ENCODE measurements at places on chromosomes 7 and 10.

GRCh38 chr7:114853189-114853588 is 68.7 kb upstream of the MDFIC start:
- no peak for DNase-seq

DNA sequence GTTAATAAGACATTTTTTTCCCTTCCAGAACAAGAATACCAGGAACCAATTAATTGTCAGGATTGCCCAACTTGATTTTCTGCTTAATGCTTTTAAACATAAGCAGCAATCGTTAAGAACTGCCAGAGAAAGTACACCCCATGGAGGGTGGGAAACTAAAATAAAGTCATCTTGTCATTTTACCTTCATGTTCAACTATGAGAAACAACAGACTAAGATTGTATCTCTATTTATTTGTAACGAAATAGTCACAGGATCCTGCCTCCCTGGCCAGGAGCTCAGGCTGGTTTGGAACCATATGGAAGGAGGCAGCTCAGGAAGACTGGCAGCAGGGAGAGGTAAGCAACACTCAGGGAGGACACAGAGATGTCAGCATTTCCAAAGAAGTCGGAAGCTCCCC is 129.6 kb downstream of the TNS3 start:
- no peak for DNase-seq

DNA sequence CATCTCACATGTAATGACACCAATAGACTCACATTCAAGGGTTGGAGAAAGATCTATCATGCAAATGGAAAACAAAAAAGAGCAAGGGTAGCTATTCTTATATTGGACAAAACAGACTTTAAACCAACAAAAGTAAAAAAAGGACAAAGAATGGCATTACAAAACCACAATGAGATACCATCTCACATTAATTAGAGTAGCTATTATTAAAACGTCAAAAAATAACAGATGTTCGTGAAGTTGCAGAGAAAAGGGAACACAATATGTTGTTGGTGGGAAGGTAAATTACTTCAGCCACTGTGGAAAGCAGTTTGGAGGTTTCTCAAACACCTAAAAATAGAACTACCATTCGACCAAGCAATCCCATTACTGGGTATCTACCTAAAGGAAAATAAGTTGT is 197.0 kb downstream of the SNX13 start:
- DNase-seq = no peak

DNA sequence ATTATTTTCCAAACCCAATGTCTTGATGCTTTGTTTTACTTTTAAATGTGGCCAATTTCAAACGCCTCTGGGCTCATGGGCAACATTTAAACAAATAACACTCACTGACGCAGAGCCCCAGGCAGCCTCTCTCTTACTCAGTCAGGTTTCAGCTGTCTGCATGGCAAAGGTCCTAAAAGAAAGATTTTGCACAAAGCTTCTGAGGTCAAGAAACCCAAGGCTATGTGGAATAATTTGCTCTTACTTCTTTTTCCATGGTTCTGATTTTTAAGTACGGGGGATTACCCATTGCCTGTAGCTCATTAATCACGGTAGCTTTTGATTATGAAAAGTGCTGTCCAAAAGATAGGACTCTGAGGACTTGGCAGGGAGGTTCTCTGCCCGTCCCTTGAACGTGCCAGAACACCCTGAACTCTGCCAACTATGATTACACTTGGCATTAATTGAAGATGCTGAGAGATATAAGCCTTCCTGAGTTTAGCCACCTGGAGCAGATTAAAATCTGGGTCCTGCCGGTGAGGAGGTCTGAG is 14.1 kb upstream of the MSRB2 start:
- no peak for DNase-seq

DNA sequence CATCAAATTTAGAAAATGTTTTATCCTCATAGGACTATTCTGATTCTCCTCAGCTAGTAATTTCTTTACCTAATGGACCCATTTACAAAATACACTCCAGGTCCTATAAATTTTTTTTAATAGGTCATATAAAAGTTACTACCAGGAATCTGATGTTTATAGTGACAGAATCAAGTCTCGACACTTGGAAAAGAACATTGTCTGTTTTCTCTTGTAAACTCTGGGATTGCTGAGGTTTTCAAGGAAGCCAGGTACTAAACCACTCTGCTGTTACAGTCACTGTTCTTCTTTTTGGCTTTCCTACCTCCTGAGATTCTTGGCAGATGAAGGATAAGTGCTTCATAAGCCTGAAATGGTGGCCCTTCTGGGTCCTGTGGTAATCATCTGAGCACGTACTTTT is 493.1 kb downstream of the AUTS2 start:
- peak; percentile 69 for DNase-seq

DNA sequence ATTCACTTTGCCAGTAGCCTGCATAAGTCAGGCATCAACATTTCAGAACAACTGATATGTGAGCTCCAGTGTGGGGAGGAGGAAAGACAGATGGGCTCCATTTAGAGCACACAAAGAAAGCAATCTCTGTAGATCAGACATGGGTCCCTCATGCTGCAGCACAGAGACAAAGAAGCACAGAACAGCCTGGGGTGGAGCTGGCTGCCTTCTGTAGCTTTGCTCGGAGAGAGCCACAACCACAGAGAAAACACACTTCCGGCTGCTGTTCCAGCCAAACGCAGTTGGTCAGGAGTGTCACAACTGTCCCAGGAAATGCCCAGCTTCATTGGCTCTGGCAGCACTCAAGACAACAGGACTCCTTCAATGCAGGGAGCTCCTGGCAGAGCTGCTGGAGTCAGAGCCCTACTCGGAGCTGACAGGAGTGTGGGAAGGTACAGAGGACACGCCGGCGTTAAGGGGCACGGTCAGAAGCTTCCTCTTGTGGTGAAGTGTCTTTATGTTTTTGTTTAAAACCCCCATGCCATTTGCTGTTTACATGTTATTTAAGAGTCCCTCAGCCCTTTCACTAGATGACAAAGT is 494.4 kb downstream of the TCERG1L start:
- DNase-seq = no peak

- DNase-seq = no peak
Measured at GRCh38 chr10:36092116-36092515, 450.0 kb upstream of the FZD8 start.

DNA sequence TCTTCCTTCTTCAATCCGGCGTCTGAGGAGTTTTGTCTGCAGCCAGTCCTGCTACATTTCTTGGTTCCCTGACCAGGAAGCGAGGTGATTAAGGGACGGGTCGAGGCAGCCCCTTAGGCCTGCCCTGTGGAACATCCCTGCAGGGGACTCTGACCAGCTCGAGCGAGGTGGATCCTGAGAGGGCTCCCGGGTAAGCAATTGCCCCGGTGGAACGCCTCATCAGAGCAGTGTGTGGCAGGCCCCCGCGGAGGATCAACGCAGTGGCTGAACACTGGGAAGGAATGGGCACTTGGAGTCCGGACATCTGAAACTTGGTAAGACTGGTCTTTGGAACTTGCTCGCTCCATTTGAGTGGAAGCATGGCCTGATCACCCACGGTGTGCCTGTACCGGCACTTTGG is 121.0 kb downstream of the CUL2 start:
- DNase-seq = no peak

DNA sequence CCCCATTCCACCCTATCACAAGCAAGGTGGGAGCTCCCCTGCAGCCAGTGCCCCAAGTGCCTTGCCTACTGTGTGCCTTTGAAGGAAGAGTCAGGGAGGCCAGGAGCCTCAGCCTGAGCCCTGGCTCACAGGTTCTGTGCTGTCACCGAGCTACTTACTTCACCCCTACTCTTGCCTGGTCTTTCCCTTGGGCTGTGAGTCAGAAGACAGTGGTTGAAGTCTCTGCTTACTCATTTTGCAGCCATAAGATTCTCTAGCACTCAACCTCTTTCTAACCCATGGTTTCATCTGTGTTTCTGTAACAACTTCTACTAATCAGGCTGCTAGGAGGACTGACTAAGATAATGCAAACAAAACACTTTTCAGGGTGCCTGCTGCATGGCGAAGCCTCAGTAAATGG is 114.5 kb downstream of the PLCE1 start:
- DNase-seq = peak; percentile 27

DNA sequence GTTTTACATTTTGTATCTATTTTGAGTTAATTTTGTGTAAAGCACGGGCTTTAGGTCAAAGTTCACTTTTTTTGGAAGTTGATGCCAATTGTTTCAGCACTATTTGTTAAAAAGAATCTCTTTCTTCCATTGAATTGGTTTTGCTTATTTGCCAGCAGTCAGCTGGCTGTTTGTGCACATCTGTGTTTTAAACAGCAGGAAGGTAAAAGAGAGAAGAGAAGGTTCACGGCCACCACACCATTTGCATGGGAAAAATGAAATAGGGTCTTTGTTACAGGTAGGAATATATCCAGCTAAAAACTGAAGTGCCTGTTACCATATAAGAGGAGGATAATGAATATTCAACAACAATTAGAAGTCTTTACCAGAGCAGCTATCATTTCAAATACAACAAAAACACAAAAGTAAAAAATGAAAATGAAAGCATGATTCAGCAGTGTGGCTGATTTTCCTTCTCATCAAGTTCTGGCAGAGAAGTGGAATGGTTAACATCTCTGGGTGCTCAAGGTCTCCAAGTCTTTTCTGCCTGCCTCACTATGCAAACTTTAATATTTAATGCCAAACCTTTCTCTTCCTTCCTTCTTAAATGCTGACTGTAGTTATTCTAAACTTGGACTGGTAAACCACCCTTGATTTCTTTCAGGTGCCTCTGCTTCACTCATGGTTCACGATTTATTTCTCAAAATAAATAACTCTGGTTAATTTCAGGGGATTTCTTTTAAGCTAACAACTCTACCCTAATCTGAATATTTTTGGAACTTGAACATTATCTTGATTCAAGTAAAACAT is 841.5 kb downstream of the GRM8 start:
- DNase-seq = no peak

DNA sequence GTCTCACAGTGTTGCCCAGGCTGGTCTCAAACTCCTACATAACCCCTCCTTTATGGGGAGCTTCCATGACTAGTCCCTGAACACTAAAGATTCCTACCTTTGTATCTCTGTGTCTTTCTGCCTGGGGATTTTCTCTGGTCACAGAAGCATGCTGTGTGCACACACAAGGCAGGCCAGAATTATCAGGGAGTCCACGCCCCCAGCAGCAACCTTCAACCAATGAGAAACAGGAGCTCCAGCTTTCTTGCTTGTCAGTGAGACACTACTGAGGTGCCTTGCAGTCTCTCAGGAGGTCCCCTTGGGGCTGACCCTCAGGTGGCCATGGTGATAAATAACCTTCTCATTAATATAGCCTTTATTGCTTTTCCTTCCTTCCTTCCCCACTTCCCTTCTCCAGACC is 45.1 kb upstream of the AUTS2 start:
- DNase-seq = peak; percentile 35

DNA sequence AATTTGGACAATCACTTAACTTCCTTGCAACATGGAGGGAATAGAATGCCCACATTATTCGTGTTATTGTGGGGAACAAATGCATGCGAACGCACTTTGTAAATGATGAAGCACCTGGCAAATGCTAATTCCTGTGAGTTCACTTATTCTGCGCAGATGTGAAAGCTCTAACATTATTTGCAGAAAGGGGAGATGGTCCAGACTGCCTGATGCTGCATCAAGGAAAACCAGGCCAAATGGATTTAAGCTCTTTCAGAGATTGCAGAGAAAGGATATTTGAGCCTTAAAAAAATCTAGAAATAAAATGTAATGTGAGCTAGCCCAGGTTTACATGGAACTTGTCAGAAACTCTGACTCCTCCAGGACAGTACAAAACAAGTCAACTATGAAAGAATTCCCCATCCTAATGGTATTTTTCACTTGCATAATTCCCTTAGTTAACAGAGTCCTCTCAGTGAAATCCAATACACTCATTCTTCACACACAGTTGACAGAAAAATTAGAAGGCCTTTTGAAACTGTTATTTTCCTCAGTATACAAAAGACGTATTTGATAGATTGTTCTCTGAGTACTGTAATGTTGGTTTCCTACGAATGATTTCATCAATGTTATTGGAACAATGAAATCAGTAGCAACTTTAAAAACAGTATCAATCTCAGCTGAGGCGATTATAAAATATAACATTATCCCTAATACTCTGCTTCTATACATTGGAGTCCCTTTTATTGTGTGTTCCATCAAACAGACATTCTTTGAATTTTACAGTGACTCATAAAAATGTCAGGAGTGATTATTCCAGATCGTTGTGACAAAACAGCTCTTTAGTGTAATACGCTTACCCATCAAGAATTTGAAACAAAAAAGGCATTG is 136.3 kb upstream of the ANK3 start:
- no peak for DNase-seq

DNA sequence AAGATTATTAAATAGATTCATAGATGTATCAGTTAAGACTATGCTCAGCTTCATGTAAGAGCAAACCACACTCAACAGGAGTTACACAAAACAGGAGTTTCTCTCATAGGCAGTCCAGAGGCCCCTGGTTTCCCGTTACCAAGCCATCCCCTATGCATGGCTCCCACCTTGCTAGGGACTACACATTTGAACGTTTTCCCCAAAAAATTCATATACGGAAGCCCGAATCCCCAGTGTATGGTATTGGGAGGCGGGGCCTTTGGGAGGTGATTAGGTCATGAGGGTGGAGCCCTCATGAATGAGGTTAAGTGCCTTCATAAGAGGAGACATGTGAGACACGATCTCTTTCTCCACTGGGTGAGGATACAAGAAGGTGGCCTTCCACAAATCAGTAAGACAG is 29.1 kb downstream of the RSU1 start:
- no peak for DNase-seq

- no peak for DNase-seq
Measured at GRCh38 chr7:121761399-121761798, 111.6 kb upstream of the PTPRZ1 start.

GRCh38 chr7:119256446-119257131 is 1016.4 kb upstream of the KCND2 start:
- DNase-seq = no peak

GRCh38 chr10:20911626-20912025 is 14.5 kb upstream of the NEBL start:
- no peak for DNase-seq
